ENCODE measurements at places on chromosomes 2 and 18. TPM values are rescaled to one million over a fixed set of nuclear protein-coding genes. Genes with fewer than 3 reads are reported as not detected.

Gene ADGRF3
- total RNA-seq = not detected

Gene RFTN2
- total RNA-seq = not detected

Gene VWA3B
- total RNA-seq = not detected

Gene AGXT
- total RNA-seq = 0.36 TPM

Gene BCL2
- 0.72 TPM for total RNA-seq

DNA sequence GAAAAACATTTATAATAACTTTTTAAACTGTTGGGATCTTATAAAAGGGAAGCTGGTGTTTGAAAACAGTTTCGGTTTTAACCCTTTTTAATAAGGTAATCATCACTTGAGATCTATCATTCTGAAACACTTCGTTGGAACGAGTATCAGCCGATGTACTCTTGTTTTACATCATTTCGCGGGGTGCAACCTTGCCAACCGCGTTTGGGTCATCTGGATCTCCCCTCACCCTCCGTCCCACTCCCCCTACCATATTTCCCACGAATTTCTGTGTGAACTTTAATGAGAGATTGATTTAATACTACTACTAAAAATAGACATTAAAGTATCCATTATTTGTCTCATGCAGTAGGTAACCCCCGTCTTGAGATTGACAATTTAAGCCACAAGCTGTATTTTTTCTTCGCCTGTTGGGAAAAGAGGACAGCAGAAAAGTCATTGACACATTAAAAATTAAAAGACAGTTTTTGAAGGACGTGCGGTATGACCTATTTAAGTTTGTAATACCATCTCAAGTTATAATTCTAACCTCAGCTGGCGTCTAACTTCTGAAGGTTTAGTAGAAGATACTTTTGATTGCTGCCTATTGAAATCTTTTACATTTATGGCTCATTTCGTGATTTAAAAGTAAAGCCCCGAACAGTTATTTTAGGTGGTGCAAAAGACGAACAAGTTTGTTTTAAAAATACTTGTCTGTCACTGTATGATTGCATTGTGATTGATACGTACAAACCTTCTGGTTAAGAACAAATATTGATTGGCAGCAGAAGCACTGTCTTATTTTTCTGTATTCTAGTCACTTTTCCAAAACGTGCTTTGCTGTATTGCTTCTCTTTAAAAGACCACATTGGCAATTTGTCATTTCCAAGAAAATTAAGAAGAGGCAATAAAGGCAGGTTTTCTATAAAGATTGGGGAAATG lies 1.5 kb downstream of the CREB1 start:
- no peak for DNase-seq

DNA sequence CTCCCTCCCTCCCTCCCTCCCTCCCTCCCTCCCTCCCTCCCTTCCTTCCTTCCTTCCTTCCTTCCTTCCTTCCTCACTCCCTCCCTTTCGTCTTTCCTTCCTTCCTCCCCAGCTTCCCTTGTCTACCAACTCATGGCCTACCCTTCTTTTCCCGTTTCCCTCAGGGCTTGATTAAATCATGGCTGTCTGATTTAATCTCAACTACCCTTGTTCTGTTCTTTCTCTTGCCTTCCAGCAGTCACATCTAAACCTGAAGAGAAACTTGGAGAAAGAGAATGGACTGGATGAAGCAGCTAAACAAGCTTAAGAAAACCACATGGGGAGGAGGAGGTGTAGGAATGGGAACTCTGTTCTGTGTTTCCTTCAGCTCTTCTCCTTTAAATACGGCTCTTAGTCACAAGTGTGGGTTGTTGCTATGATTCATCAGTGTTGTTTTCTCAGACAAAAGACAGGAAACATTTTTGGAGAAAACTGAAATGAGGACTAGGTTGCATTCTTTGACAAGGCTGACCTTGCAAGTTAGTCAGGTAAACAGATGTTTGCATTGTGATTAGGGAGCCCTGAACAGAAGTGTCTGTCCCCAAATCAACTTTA lies 177.9 kb downstream of the LRRTM1 start:
- no peak for DNase-seq

GRCh38 chr2:149312039-149312438 lies 18.3 kb upstream of the LYPD6 start:
- no peak for DNase-seq

DNA sequence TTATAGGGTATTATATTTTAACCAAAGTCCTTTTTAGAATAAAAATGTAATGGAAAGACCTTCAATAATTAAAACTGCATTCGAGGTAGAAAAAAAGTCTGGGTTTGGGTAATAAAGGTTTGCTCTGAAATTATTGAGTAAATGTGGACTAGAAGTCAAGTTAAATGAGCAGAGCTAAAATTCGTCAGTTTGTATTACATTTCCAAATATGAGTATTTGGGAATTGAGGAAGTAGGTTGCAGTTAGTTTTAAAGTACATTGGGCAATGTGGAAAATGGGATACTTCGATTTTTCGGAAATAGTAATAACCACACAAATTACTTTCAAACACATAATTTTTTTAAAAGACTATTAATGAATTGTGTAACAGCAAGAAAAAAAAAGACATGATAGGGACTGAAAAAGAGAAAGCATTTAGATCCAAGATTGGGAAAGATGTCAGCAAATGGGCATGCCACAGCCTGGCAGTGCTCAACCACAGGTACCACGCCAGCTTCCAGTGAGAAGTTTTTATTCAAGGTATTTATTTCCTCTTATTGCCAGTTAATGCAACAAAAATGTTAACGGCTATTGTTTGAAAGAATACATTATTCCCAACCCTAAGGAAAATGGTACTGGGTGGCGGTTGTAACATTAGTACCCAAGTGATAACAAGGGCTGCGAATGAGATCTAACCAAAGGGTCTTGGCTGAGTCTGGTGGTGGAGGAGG lies 50.0 kb downstream of the TTC39C start:
- no peak for DNase-seq

DNA sequence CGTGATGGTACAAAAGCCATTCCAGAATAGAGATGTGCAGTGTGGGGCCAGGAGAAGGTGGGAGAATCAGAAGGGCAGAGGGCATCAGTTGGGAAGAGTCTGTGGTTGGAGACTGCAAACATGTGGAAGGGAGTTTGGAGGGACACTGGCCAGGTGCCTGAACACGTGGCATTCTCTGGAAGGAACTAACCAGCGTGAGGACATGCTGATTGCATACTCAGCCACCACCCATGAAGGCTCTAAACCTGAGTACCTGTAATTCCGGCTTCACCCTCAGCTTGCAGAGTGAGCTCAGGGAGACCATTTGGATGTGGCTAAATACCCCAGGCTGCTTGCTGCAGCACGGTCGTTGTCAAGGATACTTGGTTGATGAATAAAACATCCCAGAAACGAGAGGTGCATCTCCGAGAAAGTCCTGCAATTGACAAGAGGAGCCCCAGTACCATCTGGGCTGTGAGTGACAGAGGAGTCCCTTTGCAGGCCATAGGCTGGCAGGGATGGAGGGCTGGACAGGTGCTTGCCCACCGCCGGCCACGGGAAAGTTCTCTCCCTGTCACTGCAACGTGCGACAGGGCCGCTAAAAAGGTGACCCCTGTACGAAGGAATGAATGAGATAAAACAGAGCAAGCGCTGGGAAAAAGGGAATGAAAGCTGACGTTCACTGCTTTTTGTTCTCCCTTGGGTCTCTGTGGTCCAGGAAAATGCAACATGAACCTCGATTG lies 5.0 kb downstream of the ACKR3 start:
- no peak for DNase-seq

- no peak for DNase-seq
Observed at GRCh38 chr2:86140969-86141392, 34.9 kb downstream of the PTCD3 start.

- DNase-seq = no peak
Observed at GRCh38 chr2:1750933-1751766, 6.8 kb upstream of the PXDN start.

DNA sequence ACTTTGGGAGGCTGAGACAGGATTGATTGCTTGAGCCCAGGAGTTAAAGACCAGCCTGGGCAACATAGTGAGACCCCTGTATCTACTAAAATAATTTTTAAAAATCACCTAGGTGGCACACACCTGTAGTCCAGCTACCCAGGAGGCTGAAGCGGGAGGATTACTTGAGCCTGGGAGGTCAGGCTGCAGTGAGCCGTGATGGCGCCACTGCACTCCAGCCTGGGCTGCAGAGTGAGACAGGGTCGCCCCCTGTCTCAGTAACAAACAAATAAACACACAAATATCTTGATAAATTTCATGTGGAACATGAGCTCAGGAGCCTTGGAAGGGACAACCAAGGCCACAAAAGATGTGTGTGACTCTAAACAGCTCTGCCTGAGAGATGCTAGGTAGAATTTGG lies 11.7 kb upstream of the ANKRD53 start:
- no peak for DNase-seq

DNA sequence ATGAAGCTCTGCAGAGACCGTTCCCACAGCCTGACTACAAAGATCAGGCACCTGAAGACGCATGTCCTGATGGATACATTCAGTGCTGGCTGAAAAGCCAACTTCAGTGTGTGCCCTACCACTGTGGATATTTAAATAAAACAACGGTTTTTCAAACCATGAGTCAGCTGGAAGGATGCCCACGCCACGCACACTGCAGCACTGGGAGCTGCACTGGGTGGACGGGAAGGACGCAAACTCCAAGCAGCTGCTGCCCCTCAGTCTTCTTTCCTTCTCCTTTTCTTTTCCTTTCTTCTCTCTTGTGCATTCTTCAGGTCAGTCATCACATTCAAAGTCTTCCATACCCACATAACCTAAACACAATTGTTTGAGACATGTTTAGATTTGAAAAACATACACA lies 7.9 kb downstream of the TMEM18 start:
- no peak for DNase-seq

Measured in Panc1 (cell line).